ENCODE measurements at places on chromosomes 4 and X.

DNA sequence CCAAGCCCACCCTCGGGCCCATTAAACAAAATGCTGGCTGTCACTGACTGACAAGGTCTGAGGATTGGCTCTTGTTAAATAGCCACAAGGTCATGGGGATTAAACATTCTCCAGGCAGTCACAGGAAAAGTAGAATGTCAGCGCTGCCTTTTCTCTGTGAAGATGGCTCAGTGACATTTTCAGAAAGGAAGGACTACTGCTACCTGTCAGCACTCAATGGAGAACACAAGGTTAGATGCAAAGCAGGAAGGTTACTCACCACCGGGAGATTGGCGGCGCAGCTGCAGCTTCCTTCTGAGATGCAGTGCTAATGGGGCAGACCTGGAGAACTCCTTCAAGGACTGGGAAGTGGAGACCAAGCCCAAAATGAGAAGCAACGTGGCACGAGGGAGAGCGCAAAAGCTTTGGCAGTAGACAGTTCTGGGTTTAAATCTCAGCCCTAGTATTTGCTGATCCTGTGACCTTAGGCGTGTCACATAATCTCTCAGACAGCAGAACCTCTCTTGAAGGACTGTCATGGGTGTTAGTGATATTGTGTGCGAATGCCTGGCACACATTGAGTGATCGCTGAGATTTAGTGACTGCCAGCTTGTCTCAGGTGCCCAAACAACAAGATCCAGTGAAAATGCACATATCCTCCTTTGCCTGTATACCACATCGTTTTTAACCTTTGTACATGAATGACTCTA is 213.1 kb upstream of the BOD1L1 start:
- no peak for DNase-seq

DNA sequence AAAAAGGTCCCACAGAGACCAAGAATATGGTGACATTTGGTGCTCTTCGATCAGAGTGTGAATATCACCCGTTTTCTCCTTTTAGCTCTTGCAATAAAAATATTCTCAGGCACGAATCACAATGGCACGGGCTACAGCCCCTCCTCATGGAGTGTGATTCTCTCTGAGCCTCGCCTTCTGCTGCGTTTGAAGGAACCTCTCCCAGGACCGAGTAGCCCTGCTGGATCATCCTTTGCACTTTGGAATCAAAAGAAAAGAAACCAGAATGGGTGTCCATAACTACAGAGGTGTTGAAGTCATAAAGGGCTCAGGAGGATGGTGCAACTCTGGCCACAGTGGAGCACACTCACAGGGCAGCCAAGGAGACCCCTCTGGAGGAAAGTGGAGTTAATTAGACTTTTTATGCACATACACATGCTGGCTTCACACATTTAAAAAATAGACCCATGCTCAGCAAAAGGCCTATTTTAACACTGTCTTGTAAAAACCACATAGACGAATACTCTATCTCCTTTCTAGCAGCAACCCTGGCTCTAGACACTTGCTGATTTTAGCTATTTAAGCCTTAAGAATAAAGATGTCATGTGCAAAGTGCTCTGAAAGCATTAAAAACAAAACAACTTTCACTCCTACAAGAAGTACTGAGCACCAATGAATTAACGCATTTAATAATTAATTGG is 19.1 kb downstream of the MAML3 start:
- no peak for DNase-seq

DNA sequence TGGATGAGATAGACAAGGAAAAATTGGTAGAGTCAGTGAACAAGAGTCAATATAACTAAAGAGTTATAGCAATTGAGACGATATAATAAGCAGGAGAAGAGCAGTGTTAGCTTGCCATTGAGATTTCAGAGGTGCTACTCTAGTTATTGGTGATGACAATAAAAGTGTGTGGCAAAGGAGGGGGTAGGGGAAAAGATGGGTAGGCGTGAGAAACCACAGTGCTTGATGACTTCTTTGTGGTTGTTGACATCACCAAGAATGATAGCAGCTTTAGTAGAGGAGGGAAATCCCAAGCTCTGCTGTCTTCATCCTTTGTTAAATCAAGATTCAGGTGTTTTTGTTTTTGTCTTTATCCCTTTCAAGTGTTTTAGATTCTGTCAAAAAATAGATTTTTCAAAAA is 179.9 kb upstream of the PPP3CA start:
- peak; percentile 55 for DNase-seq

GRCh38 chr4:40937140-40937725 is 187.5 kb downstream of the NSUN7 start:
- DNase-seq, result no peak

DNA sequence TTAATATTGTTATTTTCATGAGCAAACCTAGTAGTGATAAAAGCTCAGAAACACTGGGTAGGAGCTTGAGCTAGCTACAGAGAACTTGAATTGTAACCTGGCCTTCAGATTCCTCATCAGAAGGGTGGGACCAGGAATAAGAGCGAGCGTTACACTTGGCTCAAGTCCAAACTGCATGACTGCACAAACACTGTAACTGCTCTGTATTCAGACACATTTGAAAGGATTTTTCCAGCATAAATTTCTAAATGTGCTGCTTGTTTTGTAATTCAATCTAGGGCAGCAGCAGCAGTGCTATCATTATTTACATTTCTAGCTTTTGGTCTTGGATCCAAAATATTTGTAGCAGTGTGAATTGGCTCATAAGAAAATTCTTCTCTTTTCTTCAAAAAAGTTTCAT is 133.0 kb upstream of the TMLHE start:
- DNase-seq, result no peak

GRCh38 chrX:10926404-10926803 is 184.7 kb upstream of the HCCS start:
- DNase-seq, result no peak

Data from activated CD4-positive, alpha-beta T cell treated with anti-CD3 and anti-CD28 coated beads, Interleukin-2, amount 10 ng/mL, durations not matched to agents 7 days and 5 days (primary cell).